ENCODE measurements at places on chromosomes 6 and 20. TPM values are rescaled to one million over a fixed set of nuclear protein-coding genes. Genes with fewer than 3 reads are reported as not detected.

Gene LGSN
- not detected for total RNA-seq

Gene ANKEF1
- 6.6 TPM for total RNA-seq

Gene NMBR
- not detected for total RNA-seq

Gene NT5E
- 0.80 TPM for total RNA-seq

Gene OR12D3
- total RNA-seq: not detected

Gene PROKR2
- not detected for total RNA-seq

Gene CTCFL
- total RNA-seq: 0.09 TPM

Gene TRPC4AP
- 120 TPM for total RNA-seq

Gene RAET1G
- not detected for total RNA-seq

Gene ANKRD66
- not detected for total RNA-seq

Gene TAF11
- total RNA-seq: 30.3 TPM

Gene SLC26A8
- not detected for total RNA-seq

Gene RIMS4
- total RNA-seq: 5.3 TPM

Gene SHLD1
- total RNA-seq: 3.4 TPM

Gene UBE3D
- total RNA-seq: 19.5 TPM

Gene GPLD1
- total RNA-seq: 1.1 TPM

Gene OR10C1
- not detected for total RNA-seq

Gene C20orf202
- total RNA-seq: 0.83 TPM

Gene CDH26
- 1.6 TPM for total RNA-seq

Gene HLA-DQB2
- total RNA-seq: not detected

Gene MAS1L
- not detected for total RNA-seq

Gene SIM1
- total RNA-seq: not detected

Gene UTRN
- total RNA-seq: 93.8 TPM

Gene VNN1
- not detected for total RNA-seq

Gene BANF2
- total RNA-seq: not detected

Gene OPN5
- 0.14 TPM for total RNA-seq

Gene COL19A1
- 0.27 TPM for total RNA-seq

Gene CALHM4
- not detected for total RNA-seq

Gene ERVFRD-1
- total RNA-seq: not detected

Gene KIF6
- 0.69 TPM for total RNA-seq

Gene SRMS
- not detected for total RNA-seq

Gene CFB
- 0.66 TPM for total RNA-seq

Gene IL20RA
- 0.99 TPM for total RNA-seq

Gene CNBD2
- 8.5 TPM for total RNA-seq

Gene CLDN20
- total RNA-seq: not detected

Gene CRIP3
- 5.2 TPM for total RNA-seq

Gene SPTLC3
- 2.2 TPM for total RNA-seq

Gene CPXM1
- 129 TPM for total RNA-seq

Gene ASCC3
- total RNA-seq: 26.5 TPM

Gene POU5F1
- 1.5 TPM for total RNA-seq

Gene KIAA0408
- total RNA-seq: 0.27 TPM

Gene PPP1R14C
- 104 TPM for total RNA-seq

Gene TENT5A
- 9.2 TPM for total RNA-seq

Gene STX11
- 0.98 TPM for total RNA-seq

All from cardiac muscle cell (in vitro differentiated cells and primary cell).